ENCODE measurements at places on chromosomes 7 and 10.

GRCh38 chr7:32515890-32516550 lies 20.7 kb downstream of the AVL9 start:
- DNase-seq, result no peak

GRCh38 chr7:30921540-30922401 lies 10.1 kb downstream of the AQP1 start:
- peak; percentile 35 for DNase-seq

DNA sequence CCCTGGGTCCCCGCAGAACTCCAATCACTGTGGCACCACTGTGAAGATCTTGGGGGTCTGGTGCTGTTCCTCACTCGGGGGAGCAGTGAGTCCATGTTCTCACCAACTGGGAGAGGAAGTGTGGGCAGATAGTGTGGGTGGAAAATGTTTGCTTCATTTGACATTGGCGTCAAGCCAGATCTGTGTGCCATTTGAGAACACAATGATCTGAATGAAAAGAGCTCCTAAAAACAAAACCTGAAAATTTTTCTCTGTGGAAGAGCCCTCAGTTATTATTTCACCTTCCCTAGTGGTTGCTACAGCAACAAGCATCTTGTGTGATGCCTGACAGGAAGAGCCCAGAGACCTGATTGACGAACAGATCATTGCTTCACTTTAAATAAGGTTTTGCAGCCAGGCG lies 125.6 kb downstream of the VIPR2 start:
- no peak for DNase-seq

DNA sequence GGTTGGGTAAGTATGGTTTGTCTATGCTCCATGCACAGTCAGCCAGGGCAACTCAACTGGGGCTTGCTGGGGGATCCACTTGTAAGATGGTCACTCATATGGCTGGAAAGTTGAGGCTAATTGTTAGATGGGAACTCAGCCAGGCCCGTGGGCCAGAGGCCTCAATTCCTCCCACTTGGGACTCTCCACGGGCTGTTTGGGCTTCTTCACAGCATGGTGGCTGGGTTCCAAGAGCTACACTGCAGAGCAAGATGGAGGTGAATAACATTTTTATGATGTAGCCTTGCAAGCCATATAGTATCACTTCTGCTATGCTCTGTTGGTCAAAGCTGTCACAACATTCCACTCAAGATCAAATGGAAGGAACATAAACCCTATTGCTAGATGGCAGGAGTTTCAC lies 39.2 kb downstream of the ELMO1 start:
- DNase-seq, result no peak

GRCh38 chr7:151139791-151140190 lies 27.7 kb downstream of the GBX1 start:
- no peak for DNase-seq

DNA sequence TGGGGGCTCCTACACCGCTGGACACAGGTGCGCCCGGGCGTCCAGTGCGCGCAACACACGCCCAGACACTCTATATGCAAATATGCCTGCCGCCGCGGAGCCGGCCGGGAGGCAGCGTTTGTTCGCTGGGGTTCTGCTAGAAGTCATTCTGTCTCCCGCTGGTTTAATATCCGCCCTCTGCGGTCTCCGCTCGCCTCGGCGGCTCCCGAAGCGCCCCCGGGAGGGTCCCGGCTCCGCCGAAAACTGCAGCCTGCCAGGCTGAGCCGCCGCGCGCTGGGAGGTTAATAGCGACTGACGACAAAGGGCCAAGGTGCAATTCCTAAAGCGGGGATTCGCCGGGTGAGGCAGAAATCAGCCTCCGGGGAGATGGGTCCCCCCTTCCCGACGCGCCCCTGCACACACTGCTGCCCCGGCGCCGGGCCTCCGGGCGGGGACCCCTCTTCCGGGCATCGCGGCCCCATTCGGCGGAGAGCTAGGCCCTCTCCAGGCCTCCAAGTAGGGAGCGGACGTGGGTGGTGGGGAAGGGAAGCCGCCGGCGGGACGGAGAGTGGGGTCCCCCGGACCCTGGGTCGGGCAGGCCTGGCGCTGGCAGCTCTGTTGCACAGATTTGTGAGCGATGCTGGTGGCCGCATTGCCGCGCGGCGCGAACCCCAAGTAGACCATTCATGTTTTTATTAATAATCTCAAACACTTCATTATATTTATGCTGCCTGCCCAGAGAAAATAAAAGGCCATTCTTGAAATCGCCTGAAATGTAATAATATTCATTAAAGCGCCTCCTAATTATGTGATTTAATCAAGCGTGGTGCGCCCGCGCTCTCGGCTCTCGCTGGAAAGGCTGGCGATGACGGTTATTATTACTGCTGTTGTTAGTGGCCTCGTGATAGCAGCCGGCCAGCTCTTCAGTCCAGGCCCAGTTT lies 9.1 kb downstream of the EN2 start:
- DNase-seq, result no peak

GRCh38 chr7:29610086-29610485 lies 46.5 kb downstream of the PRR15 start:
- no peak for DNase-seq

GRCh38 chr10:86509145-86509544 lies 12.4 kb downstream of the WAPL start:
- DNase-seq, result no peak

GRCh38 chr10:70178139-70178725 lies 7.9 kb upstream of the SAR1A start:
- DNase-seq, result no peak

- DNase-seq, result no peak
Observed at GRCh38 chr7:2417981-2418481, 14.6 kb downstream of the CHST12 start.

- no peak for DNase-seq
Observed at GRCh38 chr10:14468726-14469125, 138.0 kb upstream of the FRMD4A start.

GRCh38 chr7:133139350-133139749 lies 57.5 kb upstream of the CHCHD3 start:
- no peak for DNase-seq

- no peak for DNase-seq
Observed at GRCh38 chr7:136030867-136031318, 53.7 kb upstream of the MTPN start.

DNA sequence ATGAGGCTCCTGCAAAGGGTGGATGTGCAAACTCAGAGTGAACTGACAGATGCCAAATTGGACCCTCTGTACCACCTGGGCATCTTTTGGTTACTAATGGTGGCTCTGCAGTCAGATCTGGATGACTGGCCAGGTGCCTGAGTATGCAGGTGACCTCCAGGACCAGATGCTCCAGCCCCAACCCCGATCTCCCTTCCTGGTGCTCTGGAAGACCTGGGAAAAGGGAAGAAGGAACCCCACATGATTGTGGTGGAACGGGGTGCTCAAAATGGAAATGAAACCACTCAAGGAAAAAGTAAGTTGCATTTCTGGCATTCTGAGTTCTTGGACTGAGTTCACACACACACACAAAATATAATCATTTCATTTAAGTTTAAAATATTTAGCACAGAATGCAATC lies 9.8 kb upstream of the AEBP1 start:
- no peak for DNase-seq

DNA sequence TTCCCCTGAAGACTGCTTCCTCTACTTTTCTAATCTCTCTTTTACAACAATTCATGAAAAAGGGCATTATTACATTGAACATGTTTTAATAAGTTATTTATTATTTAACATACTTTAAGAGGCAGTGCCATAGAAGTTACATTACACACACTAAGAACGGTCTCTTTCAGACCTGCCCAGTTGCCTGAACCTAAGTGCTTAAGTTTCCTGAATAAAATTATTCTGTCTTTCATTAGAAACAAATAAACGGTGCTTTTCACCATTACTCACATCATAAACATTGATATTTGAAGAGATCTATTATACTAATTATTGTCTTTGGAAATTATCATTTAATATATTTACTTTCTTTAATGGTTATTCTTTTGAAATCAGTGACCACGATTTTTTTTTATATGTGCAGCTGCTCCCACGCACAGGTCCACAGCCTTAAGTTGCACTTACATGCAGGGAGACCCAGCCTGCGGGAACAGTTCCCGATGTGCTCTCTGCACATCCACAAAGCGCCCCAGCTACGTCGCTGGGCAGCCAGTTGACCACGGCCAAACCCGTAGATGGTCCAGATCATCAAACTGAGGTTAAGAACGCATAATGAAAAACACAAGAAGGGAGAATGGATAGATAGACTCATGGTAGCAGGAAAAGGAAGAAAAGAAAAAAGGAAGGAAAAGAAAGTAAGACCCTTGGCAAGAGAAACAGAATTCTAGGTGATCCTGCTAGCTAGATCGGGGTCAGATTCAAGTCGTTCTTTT lies 437.0 kb upstream of the MGMT start:
- no peak for DNase-seq

- no peak for DNase-seq
Observed at GRCh38 chr7:43249823-43250145, 137.3 kb downstream of the HECW1 start.

GRCh38 chr7:3431306-3431705 lies 130.3 kb downstream of the SDK1 start:
- DNase-seq, result no peak

DNA sequence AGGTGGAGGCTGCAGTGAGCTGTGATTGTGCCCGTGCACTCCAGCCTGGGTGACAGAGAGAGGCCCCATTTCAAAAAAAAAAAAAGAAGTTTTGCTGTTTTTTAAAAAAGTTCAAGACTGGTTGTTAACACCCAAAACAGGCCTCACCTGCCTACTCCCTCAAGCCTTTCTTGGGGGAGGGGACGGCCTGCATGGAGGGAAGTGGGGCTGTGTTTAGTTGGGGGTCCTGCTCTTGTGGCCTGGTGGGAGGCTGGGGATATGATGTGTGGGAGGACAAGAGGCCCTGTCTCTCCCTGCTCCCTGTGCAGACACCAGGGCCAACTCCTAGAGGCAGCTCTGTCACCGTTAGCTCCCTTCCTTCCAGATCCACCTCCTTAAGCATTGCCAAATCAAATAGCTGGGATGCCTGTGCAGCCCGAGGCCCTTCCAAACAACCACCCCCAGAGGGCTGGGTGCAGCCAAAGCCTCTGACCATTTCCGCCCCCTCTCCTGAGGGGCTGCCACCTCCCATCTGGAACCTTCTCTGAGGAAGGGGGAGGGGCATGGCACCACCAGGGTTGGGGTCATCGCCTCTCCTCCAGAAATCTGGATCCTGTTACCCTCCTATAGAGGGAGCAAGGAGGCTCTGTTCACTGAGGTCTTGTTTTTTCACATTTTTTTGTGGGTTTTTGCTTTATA lies 32.9 kb upstream of the ANKRD2 start:
- DNase-seq, result no peak

DNA sequence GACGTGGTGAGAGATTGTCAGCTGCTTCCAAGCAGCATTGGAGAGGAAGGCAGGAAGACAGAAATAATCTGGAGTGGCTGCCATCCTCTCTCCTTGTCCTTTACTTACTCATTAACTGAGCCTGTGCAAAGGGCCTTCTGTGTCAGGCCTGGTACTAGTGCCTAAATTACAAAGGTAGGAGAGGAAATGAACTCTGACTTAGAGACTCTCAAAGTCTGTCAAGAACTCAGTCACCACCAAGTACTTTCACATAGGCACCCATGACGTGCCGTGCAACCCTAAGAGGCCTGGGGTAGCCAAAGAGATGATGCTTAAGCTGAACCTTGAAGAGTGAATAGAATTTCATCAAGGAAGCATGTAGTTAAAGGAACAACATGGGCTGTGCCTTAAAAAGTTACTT lies 866.9 kb downstream of the LRMDA start:
- DNase-seq, result no peak

- DNase-seq, result no peak
Observed at GRCh38 chr10:93718937-93719725, 16.7 kb upstream of the FRA10AC1 start.

- no peak for DNase-seq
Observed at GRCh38 chr10:52351914-52352330, 37.8 kb downstream of the DKK1 start.

DNA sequence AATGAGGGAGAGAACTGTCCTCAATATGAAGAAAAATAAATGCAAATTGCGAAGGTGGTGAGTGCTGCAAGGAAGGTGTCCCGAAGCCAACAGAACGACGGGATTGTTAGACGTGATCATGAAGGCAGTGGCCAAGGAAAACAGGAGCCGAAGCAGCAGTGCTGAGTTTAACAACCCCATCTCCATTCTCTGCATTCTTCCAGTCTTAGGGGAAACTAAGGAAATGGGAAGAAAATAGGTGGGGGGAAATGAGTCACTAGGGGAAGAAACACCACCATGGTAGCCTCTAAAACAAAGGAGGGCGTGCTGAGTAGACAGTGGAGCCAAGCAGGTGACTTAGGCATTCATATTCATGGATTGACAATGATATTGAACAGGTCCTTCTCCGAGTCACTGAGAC lies 192.2 kb upstream of the AKR1E2 start:
- DNase-seq, result no peak

- DNase-seq, result no peak
Observed at GRCh38 chr7:118572604-118573003, 348.1 kb downstream of the ANKRD7 start.

DNA sequence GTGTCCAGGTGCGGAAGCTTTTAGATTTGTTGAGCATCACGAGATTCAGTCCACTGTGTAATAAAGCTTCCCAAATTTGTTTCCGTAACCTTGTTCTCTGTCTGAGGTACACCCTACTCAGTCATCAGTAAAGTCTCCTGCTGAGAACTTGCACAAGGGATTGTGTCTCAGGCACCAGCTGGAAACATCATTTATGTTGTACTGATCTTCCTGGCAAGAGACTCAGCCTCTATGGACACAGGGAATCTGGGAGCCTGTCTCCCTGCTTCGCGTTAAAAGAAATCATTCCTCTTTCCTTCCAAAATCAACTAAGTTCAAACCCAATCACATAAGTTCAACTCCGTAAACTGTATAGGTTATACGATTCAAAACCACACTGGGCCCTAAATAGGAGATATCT lies 336.8 kb downstream of the GPR37 start:
- no peak for DNase-seq

DNA sequence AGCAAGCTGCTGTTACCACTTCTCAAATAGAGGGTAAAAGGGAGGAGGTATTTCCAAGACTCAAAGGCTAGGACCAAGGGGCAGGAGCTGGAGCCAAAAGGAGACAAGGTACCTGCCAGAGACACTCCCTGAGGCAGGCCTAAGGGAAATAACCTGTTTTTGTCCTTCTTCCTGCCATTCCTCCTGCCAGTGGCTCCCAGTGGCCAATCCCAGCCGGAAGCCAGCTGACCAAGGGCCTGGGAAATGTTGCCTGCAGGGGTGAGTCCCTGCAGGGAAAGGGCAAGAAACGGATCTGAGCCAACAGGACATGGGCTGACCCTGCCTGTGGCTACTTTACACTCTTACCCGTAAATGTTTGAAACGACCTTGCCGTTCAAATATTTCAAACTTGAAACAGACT lies 3.5 kb downstream of the CYTH3 start:
- no peak for DNase-seq

Data from dorsolateral prefrontal cortex (tissue), 122 donors.